ENCODE measurements at places on chromosomes 2 and 18.

DNA sequence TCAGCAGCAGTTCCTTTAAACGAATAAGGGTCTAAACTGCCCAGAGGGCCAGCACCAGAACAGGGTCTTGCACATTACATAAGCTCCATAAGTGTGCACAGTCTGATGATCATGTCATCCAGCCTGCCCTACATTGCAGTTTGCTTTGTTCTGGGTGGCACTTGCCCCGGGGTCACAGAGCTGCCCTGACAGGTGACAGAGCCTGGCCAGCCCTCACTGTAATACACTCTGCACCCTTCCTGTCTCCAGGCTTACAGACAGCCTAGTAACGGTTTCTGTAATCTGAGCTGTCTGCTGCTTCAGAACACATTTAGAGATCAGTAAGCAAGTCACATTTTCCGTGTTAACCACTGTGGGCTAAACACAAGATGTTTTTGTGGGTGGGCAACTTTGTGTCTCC lies 213.3 kb downstream of the FAM210A start:
- no peak for DNase-seq

GRCh38 chr2:200376513-200377354 lies 70.2 kb downstream of the SPATS2L start:
- no peak for DNase-seq

DNA sequence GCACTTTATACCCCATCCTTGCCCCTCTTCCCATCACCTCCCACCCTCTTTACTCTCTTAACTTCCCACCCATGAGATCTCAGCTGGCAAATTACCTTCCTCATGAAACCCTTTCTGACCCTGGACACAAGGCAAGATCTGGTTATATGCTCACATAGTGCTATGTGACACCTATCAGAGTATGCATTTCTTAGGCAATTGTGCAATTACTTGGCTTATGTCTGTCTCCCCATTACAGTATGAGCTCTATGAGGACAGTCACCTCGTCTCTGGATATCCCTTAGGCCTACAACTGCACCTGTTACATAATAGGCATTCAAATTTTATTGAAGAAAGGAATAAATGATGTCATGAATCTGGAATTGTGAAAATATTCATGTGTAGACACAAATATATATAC lies 91.4 kb downstream of the ZNF385B start:
- DNase-seq = no peak

DNA sequence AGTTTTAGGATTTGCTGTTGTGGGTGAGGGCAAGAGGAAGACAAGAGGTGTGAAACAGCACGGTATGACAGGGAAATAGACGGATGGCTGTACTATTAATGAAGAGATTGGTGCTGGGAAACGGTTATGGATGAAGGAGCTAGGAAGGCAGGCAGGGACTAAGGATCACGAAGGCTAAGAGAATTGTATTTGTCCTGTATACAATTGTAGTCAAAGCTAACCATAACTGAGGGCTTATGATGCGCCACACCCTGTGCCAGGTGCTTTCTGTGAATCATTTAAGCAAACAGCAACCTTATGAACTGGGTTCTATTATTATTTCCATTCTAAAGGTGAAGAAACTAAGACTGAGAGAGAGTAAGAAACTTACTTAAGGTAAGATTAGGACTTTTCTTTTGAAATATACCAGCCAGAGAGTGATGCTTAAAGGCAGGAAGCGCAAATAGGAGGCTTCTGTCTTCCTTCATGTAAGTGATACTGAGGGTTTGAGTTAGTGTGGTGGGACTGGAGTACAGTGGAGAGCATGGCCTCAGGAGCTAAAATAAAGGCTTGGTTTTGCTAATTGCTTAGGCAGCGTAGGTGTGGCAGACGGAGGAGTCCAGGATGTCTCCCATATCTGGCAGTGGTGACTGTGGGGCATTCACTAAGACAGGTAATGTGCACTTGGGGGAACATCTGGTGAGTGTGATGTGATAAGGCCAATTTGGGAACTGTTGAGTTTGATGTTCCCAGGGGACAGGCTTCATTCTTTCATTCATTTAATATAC lies 85.8 kb downstream of the PLEKHM3 start:
- no peak for DNase-seq

GRCh38 chr2:224580248-224580647 lies 4.9 kb downstream of the CUL3 start:
- DNase-seq = no peak

- DNase-seq = no peak
Observed at GRCh38 chr2:73701968-73702665, 35.0 kb downstream of the TPRKB start.

DNA sequence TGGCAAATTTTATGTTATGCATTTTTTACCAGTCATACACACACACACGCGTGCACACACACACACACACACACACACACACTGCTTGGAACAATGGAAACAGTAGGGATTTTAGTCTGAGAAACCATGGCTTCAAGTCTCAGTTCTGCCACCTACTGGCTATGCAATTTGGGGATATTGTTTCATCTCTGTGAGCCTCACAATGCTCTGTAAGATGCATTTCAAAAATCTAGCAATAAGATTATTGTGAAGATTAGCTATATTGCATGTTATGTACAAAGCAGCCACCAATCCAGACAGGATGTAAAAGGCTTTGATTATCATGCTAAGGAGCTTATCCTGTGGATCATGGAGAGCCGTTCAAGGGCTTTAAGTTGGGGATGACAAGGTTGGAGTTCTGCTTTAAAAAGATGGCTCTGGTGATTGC lies 401.4 kb downstream of the NBAS start:
- no peak for DNase-seq

- DNase-seq = no peak
Observed at GRCh38 chr2:134348760-134349159, 94.9 kb downstream of the MGAT5 start.

DNA sequence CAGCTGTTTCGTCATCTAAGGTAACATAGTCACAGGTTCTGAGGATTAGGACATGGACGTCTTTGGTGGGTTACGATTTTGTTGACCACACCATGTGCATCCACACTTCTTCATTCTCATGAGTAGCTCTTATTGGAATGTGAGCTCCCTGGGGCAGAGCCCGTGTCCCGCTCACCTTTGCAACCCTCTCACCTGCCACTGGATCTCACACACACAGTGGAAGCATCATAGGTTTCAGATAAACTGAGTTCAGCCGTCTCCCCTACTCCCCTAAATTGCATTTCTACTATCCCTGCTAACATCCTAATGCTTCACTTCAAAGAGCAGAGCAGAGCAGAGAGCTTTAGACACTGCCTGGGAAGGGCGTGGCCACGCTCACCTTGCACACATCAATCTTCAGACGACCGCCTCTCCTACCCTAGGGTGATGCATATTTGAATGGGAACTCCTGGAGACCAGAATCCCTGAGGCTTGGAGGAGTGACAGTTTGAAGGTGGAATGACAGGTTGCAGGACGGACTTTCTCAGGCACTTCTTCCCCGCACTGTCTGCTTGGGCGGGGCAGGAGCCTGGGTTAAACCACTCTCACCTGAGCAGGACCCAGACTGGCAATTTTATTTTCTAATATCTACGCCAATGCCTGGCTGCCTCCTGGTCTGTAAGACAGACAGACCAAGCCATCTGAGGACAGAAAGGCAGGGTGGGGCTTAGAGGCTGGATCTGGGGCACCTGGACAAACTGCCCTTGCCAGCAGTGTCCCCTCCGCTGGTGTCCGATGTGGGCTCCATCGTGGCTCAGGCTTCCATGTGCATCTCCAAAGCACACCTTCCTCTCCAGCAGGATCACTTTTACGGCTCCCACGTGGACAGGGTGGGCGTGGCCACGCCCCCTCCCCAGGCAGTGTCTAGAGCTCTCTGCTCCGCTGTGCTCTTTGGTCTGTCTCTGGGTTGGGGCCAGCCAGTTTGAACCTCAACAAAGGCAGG lies 229.5 kb upstream of the COPS8 start:
- DNase-seq = no peak

- DNase-seq = no peak
Observed at GRCh38 chr2:232898592-232899543, 28.8 kb downstream of the SNORC start.

DNA sequence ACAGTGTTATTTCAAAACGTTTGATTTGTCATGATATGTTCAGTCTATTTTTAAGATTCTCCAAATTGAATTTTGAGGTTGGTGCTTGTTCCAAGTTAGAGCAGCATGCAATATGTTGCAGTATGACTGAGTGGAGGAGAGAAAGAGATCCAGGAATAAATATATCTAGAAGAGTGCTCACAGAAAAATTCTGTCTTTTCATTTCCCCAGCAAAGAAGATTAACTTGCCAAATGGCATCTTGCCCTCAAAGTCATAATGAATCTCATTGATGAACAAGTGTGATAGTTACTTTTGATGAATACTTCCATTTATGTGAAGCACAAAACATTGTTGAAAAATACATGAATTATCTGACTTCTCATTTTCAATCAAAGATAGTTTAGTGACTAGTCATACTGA lies 95.9 kb downstream of the KCNJ3 start:
- no peak for DNase-seq

DNA sequence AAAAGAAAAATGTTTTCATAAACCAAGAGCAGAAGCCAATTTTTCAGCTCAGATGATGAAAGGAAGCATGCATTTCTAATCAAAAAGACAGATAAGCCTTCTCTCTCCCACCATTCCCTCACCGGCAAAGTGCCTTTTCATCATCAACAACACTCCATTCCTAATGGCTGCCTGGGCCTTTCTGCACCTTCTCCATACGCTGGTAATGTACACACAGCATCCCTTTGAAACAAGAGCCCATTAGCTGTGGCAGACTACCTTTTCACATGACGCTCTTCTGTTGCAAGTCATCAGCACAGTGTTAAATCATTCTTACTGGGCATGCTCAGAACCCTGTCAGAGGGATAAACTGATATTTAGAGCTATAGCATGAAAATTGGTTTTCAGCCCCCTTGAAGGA lies 408.9 kb downstream of the MEIS1 start:
- no peak for DNase-seq

- DNase-seq = no peak
Observed at GRCh38 chr2:49677227-49677626, 522.9 kb upstream of the FSHR start.

GRCh38 chr2:168245074-168245825 lies 2.1 kb downstream of the STK39 start:
- no peak for DNase-seq

DNA sequence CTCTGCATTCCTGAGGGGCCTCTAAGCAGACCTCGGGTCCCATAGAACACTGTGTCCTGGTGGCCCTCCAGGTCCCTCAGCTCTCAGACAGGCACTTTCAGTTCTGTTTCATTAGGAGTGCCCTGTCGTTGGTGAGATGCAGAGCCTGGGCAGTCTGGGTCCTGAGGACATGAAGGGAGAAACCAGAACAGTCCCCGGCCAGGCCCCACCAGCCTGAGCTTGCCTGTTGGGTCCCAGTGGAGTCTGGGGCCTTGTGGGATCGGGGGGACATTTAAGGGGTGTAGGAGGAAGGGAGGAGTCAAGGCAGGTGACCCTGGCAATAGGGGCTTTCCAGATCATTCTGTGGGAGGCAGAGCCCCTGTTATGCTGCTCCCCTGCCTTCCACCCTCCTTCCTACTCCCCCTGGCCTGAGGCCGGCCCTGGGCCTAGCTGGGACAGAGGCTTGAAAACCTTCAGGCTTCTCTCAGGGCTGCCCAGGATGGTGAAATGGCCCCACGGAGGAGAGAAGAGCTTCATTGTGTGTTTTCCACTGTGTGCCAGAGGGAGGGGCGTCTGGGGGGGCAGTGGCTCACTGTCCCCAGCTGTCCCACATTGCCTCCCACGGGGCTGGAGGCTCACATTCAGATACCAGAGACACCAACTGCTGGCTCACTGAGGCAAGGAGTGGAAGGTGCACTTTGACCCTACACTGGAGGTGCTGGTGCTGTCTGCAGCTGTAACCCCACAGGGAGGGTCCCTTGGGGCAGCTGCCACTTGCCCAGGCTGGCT lies 26.6 kb upstream of the CATIP start:
- no peak for DNase-seq

All from activated naive CD4-positive, alpha-beta T cell treated with Interleukin-2 at 50 U/mL for 16 hours (primary cell).